ENCODE measurements at places on chromosomes 6 and 20.

GRCh38 chr6:155314773-155315515 is 660 bp upstream of the TFB1M start:
- DNase-seq = peak; percentile 91

DNA sequence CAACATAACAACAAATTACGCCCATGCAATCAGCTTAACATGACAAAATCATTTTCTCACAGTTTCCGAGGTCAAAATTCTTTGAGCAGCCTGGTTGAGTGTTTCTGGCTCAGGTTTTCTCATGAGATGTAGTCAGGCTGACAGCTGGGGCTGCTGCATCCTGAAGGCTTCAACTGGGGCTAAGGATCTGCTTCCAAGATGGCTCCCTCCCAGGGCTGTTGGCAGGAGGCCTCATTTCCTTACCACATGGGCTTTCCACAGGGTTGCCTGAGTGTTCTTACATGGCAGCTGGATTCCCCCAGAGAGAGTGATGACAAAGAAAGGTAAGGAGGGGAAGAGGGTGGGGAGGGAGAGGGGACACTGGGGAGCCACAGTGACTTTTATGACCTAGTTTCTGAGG is 63.1 kb upstream of the NNAT start:
- DNase-seq = peak; percentile 12

GRCh38 chr20:46548688-46549087 is 1.8 kb downstream of the OCSTAMP start:
- DNase-seq = no peak

- no peak for DNase-seq
Measured at GRCh38 chr6:131001111-131001736, 61.8 kb downstream of the EPB41L2 start.

DNA sequence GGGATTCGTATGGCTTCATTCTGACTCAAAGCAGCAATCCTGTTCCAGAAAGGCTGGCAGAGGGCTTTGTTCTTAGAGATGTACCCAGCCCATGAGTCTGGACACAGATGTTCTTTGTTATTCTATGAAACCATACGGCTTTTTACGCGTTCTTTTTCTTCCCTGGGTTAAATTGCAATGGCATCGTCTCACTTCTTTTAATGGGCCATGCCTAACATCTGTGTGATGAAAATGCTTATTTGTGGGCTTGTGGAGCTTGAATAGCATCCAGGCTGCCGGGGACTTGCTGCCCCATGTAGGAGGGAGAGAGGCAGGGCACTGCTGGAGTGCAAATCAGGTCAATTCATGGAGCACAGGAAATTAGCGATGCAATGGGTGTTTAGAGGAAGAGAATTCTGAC is 19.4 kb downstream of the FAM50B start:
- no peak for DNase-seq

- DNase-seq = no peak
Measured at GRCh38 chr20:59525500-59526241, 78.7 kb upstream of the PHACTR3 start.

- DNase-seq = no peak
Measured at GRCh38 chr6:148743476-148743875, 3.4 kb upstream of the UST start.

- DNase-seq = no peak
Measured at GRCh38 chr6:166221040-166221439, 53.4 kb upstream of the TBXT start.

DNA sequence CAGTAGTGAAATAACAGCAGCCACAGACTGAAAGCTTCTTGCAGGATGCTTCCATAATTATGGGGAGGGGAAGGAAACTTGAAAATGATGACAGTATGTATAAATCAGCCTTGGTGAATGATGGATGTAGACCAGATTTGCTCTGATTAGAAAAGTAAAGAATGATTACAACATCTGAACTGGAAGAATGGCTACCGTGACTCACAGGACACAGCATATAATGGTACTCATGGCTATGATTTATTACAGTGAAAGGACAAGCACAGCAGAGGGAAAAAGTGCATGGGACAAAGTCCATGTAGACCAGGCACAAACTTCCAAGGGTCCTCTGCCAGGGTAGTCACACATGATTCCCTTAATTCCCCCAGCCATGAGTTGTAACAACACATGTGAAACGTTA is 70.7 kb upstream of the POPDC3 start:
- no peak for DNase-seq

DNA sequence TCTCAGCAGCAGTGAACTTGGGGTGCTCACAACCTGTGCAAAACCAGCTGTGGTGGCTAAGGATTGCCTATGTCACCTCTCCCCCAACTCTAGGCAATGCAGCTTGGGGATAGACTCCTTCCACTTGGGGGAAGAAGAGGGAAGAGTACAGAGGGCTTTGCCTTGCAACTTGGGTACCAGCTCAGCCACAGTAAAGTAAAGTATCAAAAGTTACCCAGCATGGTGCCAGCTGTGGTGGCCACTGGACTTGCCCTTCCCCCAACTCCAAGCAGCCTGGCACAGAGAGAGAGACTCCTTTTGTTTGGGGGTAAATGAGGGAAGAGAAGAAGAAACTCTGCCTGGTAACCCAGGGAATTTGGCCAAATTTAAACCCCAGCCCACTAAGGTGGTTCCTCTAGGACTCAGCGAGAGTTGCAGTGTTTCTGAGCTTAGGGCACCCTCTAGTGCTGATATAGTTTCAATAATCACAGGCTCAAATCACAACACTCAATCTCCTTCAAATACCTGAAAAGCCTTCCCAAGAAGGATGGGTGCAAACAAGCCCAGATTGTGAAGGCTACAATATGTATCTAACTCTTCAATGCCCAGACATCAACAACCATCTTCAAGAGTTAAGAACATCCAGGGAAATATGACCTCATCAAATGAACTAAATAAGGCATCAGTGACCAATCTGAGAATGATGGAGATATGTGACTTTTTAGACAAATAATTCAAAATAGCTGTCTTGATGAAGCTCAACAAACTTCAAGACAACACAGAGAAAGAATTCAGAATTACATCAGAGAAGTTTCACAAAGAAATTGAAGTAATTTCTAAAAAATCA is 7.6 kb upstream of the DEFB129 start:
- DNase-seq = no peak

GRCh38 chr6:111798281-111798725 is 74.9 kb downstream of the FYN start:
- no peak for DNase-seq

DNA sequence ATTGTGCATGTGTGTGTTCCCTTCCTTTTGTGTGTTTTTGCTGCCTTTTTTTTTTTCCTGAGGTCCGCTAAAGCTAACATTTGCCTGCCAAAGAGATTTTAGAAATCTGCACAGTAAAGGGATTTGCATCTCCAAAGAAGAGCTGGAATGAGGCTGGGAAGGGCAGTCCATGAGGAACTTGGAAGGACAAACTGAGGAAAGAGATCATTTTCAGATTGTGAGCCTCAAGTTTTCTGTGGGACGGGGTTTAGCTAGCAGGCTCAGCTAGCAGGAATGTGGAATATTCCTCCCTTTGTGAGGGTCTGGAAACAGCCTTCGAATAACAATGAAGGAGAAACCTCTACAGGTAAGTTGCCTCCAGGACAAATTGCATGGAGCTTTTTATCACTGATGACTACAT is 3.8 kb downstream of the INSM1 start:
- DNase-seq = no peak

DNA sequence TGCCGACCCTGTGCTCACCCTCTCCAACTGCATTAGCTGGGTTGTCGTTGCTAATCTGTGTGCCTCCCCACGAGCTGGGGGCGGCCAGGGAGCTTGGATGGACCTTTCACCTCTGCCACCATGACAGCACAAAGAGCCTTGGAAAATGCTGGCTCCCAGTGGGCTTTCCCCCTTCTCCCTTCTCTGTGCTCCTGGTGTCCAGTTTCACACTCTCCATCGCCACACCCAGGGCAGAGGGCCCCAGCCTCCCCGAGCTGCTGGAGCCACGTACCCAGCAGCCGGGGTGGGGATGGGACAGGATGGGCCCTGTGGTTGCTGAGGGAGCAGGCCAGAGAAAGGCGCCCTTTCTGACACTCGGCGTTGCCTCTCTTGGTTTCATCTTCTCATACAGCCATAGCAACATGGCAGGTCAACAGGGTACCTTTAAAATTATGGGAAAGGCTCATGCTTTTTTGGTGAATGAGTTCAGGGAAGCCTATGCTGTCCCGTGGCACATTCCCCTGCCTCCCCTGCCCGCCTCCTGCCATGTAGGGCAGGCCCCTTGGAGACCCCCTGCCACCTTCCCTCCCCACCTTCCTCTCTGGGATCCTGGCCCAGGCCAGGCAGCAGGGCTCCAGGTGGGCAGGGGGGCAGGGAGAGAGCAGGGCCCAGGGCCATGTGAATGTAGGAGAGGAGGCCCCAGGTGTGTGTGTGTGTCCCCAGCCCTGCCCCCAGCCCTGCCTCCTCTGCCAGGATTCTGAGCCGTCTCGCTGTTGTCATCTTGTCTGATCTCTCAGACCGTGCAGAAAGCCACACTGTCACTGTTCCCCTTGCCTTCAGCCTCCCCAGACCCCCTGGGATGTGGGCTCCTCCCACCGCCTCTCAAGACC is 85.2 kb upstream of the CCDC167 start:
- no peak for DNase-seq

GRCh38 chr20:8077137-8077466 is 55.0 kb upstream of the PLCB1 start:
- no peak for DNase-seq
